ENCODE measurements at places on chromosomes 7 and 10.

DNA sequence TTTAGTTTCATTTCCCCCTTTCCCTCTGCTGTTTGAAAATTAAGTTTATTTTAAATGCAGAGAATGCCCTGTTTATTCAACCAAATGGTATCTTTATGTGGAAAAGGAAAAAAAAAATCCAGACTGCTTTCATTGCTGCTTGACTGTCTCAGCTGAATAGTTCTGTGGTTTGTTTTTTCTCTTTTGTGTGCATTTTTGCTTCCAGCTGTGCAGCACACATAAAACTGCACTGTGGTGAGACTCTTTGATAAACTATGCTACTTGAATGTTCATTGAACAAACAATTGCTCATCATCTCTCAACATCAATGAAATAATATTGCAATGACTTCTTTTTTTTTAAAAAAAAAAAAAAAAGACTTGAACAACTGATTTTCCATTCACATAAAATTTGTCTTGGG, 78.6 kb upstream of the GLI3 start:
- no peak for DNase-seq

- DNase-seq = no peak
Observed at GRCh38 chr10:117884093-117884492, 162.6 kb downstream of the RAB11FIP2 start.

DNA sequence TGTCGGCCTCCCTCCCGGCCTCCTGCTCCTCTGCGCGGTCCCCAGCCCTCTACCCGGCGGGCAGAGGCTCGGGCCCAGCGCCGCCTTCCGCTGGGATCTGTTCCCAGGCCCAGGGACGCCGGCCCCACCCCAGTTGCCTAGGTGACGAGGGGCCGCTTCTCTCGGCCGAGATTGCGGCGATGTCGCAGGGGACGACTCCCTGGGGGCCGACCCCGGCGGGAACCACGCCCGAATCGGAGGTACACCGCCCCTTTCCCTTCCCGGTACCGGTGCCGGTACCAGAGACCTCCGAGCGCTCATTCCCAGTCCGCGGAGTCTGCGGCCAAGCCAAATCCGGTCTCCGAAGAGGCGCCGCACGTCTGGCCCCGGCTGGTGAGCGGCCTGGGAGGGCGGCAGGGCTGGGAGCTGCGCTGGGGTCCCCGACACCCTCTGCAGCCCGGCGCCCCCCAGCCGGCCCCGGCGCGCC, at the start of gene CABCOCO1:
Gene CABCOCO1 (plus strand): TSS at position 136 of the 466 bp plus-strand sequence. CDS start 44 bp downstream, at position 180.
- DNase-seq = no peak

DNA sequence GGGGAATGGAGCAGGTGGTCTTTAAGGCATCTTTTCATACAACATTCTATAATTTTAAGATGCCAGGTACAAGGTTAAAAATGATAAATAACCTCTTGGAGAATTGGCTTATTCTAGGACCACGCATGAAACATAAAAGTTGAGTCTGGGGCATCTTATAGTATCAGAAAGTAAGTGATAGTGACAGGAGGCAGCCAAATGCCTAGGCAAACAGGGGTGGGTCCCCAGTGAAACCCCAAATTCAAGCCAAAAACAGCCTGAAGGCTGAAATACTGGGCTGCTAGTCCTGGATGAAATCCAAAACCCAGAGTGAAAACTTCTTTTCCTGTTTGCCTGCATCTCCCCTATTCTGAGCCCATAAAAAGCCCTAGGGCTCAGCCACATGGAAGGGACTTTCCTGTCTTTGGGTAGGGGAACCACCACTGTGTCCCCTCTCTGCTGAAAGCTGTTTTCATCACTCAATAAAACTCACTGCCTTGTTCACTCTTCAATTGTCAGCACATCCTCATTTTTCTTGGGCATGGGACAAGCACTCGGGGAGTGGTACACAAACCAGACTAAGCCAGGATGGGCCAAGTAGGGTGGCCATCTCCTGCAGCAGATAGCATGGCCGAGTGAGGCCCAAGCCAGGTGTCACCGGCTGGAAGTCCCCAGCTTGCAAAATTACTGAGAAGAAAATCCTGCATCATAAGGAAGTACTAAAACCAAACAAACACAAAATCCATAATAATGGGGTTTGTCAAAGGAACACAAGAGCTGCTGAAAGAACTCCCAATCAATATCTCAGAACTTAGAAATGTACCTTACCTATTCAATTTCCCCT, 241.6 kb upstream of the GALNT17 start:
- no peak for DNase-seq

GRCh38 chr10:2679646-2680045, 387.7 kb upstream of the PFKP start:
- no peak for DNase-seq

DNA sequence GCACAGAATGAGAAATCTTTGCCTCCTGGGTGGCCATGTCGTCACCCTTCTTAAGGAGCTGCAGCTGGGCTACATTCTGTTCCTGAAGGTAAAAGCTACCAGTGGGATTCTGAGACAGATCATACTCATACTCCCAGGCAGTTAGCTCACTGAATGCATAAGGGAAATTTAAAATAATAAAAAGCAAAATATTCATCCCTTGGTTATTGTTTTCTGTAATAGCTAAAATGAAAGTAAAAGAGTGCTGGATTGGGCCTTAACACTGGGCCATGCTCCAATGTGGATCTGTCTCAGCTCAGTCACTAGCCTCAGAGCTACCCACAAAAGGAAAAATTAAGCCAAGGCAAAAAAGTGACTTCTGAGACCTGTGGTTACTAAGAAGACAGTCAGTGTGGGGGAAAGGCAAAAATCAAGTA, 8.9 kb upstream of the DYNC2I1 start:
- DNase-seq = peak; percentile 26

DNA sequence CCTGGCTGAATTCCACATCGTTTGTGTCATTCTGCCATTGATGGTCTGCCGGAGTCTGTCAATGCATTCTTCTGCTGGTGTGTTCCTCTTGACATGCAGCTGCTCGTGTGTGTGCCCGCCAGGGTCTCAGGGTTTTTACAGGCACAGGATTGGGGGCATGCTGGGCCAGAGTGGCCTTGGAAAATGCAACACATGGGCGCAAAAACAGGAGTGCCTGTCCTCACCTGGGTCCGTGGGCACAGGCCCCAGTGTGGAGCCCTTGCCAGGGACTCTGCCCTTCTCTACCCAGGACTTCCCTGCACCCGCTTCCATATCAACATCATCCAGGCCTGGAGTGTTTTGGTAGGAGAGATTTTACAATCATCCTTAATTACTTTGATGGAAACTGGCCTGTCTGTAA, 340.7 kb downstream of the KIF20B start:
- DNase-seq = no peak

- DNase-seq = no peak
Observed at GRCh38 chr10:24824536-24824935, 100.8 kb upstream of the ARHGAP21 start.

DNA sequence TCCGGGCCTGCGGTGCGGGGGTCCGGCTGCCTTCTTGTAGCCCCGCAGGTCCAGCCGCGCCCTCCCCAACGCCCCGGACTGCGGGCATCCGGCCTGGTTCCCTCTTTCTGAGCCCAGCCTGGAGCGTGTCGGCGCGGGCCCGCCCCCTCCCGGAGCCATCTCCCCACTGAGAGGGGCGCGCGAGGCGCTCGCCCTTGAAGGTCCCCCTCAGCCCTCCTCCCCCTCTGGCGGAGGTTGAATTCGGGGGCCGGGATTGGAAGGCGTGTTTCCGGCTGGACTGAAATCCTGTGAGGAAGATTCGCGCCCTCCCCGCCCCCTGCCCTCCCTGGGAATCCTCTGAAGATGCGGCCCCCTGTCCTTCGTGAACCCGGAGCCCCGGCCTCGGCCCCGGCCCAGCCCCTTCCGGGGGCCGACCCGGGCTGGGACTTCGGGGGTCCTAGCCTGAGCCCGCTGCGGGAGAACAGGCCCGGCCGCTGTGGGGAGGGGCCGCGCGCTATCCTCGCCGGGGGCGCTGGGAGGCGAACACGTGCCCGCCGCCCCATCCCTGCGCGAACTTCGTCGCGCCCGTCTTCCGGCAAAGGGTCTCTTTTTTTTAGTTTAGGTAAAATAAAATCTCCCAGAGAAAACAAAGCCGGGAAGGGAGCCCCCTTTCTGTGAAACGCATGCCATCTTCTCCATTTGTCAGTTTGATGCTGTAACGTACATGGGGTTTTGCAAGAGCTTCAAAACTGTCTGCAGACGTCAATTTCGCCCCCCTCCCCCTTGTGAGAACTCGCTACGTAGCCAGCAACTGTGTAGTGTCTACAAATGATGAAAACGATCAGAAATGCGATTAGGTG, 636 bp downstream of the PDCD4 start:
- DNase-seq = peak; percentile 91

- no peak for DNase-seq
Observed at GRCh38 chr10:50941629-50942028, 56.2 kb upstream of the A1CF start.

GRCh38 chr10:94098896-94099295, 105.2 kb downstream of the PLCE1 start:
- no peak for DNase-seq

- no peak for DNase-seq
Observed at GRCh38 chr10:129978322-129978721, 14.2 kb upstream of the EBF3 start.

GRCh38 chr10:112535531-112535951, 88.5 kb downstream of the VTI1A start:
- no peak for DNase-seq

DNA sequence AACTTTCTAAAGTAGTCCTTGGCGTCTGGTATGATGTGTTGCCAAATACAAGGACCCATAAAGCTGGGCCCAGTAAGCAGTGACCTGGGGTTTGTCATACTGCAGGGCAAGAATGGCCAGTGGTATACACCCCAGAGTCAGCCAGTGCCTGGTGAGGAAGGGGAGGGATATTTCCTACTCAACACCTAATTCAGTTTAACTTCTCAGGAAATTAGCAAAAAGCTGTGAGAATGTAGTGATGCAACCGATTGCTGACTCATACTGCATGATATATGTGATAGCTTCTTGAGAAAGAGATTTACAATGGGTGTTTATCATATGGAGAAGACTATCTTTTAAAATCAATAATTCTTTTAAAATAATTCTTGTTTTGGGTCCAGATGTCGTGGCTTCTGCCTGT, 889.3 kb upstream of the CELF2 start:
- no peak for DNase-seq

DNA sequence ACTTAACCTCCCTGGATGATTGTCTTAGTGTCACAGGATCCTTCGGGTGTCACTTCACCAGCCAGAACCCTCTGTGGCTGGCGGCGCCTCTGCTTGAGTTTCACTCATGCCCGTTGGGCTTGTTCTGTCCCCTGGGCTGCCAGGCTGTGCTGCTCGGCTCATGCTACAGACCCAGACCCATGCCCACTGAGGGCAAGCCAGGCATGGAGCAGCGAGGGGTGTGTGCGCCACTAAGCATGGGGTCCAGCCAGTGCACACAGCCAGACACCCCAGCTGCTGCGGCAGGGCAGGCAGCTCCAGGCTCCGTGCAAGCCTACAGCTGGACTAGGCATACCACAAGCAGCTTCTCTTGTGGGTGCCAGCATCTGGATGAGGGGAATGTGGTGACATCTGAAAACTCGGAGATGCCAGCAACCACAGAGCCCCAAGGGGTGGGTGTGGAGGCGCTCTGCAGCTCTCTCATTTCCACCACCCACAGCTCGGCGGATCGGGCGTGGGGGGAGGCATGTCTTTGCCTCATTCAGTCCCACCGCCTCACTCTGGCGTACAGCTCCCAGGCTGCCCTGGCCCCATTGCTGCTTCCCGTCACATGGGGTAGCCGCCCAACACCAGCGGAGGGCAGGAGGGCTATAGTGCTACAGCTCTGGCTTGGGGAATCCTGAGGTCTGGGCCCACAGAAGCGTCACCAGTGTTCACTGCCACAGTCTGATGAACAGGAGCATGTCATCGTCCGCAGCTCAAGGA, 269.6 kb upstream of the LRGUK start:
- no peak for DNase-seq

GRCh38 chr7:16261654-16262053, 159.7 kb downstream of the CRPPA start:
- DNase-seq = no peak

DNA sequence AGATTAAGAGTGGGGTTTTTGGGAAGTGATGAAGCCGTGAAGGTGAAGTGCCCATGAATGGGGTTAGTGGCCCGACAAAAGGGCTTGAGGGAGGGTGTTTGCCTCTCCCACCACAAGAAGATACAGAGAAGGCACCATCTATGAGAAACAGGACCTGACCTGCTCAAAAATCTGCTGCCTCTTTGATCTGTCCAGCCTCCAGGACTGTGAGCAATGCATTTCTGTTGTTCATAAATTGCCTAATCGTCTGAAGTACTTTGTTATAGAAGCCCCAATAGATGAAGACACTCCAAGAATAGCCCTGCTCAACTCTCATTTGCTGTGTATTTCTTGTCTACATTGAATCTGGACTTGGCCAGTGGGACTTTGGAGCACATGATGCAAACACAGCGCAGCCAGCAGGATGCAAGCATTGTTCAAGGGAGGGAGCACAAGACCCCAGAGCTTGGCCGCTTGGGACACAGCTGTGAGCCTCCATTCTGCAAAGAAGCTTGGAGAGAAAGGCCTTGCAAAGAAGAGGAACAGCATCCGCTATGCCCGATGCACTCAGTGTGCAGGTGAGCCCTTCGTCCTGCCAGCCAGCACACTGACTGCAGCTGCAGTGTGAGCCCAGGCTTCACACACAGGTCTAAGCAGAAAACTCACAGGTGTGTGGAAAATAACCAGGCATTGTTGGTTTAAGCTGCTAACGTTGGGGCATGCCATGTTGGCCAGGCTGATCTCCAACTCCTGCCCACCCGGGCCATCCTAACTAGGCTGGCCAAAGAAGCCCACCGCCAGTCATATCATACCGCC, 73.2 kb upstream of the KLF6 start:
- no peak for DNase-seq

- no peak for DNase-seq
Observed at GRCh38 chr10:24334279-24334939, 125.5 kb downstream of the KIAA1217 start.

DNA sequence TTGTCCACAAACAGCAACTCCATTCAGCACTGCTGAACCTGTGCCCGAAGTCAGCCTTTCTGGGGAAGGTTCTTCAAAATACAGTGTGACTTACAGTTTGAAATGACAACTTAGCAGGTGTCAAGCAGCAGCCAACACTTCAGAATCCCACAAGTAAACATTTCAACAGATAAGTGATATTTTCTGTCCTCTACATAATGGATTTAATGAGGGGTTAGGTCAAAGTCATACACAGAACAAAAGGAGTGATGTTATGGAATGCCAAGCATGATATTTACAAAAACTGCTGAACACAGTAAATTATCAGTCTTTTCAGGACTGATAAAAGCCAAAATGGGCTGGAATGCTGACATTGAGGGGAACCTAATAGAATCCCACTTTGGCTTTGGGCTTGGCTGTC, 77.6 kb upstream of the JAZF1 start:
- DNase-seq = no peak

All from CD4-positive, alpha-beta T cell treated with Interleukin-21 for 1 hour (primary cell).